CD4-positive, alpha-beta T cell treated with Interleukin-10 for 1 hour (primary cell): ENCODE measurements at places on chromosomes 2 and 18.

- no peak for DNase-seq
These were observed 117.0 kb downstream of the AP1S3 start for GRCh38 chr2:223720367-223720766.

DNA sequence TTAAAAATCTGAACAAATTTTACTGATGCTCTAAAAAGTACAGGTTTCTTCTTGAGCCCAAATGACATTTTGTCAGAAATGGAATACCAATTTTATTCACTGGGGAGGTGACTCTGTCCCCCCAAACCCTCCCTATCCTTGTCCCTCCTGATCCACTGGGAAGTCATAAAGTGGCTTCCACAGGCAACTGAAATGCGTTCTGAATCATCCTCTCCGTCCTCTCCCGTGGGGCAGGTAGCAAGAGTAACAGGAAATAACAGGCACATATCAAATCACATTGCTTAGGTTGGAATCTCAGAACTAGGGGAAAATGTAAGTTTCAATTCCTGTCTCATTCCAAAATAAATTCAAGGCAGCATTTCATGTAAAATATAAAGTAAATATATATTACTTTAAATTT lies 44.5 kb downstream of the MYL12B start:
- no peak for DNase-seq

- no peak for DNase-seq
These were observed 38.2 kb downstream of the NHEJ1 start for GRCh38 chr2:219122202-219122980.

DNA sequence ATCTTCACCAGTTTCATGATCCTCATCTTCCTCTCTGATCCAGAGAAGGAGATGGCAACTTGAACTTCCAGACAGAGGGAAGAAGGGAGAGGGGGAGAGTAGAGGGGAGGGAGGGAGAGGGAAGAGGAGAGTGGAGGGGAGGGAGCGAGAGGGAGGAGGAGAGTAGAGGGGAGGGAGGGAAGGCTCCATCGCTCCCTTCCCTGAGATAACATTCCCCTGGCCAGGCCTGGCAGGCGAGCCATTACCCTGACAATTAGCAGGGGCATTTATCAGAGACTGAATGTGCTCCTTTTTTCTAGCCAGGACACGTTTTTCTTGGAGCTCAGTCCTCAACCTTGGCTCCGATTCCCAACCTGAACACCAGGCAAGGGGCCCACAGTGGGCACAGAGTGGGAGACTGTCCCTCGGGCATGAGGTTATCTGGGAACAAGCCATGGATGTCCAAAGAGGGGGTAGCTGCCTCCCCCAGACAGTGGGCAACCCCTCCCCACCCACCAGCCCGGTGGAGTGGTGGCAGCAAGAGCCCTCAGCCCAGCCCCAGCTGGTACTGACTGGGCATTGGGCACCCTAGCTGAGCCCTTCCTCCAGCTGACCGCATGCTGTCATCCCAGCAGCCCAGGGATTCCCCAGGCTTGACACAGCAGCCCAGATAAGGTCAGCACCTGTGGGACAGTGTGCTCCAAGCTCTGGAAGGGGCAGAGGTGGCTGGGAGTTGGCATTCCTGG lies 81.8 kb downstream of the TNS1 start:
- no peak for DNase-seq

- DNase-seq: no peak
These were observed 89.5 kb upstream of the ALKAL2 start for GRCh38 chr2:377414-377813.

GRCh38 chr2:141878016-141878415 lies 252.8 kb downstream of the LRP1B start:
- DNase-seq: no peak

DNA sequence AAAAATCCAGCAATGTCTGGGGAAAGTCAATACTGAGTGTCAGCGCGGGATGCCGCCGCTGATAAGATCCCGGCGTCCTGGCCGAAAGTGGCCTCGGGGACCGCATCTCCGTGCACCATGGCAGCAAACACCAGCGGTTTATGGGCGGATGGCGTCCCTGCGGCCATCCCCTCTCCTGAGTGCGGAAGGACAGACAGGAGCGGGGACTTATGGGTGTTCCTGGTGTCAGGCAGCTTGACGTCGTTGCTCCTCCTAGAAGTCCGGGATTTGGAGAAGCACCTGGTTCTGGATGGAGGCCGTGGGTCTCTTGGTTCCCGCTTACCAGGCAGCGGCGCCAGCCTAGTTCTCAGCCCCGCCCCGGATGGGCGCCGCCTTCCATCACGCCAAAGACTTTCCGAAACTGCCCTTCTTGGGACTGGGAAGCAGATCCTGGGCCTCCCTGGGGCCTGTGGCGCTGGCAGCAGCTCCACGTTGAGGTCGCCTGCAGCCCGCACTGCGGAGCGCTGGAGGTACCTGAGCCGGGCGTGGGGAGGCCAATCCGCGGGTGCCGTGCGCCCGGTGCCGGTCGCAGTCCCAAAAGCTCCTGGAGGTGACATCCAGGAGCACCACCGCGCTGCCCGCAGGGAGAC lies 119.1 kb downstream of the CCDC74A start:
- DNase-seq: no peak
